ENCODE measurements at places on chromosomes 1 and 21.
A peak's percentile ranks its signal among the peaks of the same experiment; 100 is the strongest.

DNA sequence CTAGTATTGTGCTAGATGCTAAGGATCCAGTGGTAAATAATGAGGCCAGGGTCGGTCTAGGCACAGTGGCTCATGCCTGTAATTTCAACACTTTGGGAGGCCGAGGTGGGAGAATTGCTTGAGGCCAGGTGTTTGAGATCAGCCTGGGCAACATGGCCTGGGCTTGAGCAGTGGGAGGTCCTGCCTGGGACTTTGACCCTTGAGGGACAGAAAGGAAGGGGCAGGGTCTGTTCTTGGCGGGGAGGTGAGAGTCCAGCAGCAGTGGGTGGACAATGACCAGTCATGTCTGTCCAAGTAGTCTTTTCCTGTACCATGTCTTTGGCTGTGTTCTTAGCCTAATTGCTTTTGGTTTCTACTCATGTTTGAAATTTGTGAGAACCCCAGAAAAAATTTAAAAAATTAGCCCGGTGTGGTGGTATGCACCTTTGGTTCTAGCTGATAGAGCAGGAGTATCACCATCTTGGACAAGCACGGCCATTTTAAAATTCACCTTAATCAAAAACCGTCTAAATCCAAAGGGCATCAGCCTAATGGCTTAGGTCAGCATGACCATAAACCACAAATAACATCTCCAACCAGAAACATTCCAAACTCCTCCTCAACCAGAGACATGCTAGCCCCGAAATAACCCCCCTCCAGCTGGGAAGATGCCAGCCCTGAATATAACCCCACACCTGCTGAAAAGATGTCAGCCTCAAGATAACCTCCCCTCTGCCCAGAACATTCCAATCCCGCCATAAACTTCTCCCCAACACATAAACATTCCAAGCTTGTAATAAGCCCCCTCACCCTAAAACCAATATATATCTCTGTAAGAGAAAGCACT lies 6.8 kb upstream of the AK2 start:
- DNase-seq, result no peak

- no peak for DNase-seq
Measured at GRCh38 chr1:160219062-160219929, 14.1 kb downstream of the PEA15 start.

- peak; percentile 1 for DNase-seq
Measured at GRCh38 chr21:25750085-25750484, 15.3 kb downstream of the GABPA start.

- DNase-seq, result no peak
Measured at GRCh38 chr1:38672692-38673091, 186.9 kb downstream of the RRAGC start.

- DNase-seq, result peak; percentile 12
Measured at GRCh38 chr1:10693497-10694273, 102.8 kb downstream of the CASZ1 start.

DNA sequence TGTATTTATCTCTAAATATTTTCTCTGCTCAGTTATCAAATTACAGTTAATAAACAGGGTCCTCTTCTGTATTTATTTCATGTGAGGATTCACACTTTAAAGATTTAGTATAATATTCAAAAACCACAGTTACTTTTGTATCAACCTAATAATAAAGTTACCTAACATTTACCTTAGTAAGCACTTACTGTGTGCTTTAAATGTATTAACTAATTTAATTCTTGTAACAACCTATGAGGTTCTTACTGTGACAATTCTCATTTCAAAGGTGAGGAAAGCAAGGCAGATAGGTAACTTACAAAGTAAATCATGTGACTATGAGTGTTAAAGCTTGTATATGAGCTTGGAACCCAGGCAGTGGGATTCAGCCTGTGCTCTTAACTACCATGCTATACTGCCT lies 30.2 kb downstream of the DNAH14 start:
- no peak for DNase-seq

DNA sequence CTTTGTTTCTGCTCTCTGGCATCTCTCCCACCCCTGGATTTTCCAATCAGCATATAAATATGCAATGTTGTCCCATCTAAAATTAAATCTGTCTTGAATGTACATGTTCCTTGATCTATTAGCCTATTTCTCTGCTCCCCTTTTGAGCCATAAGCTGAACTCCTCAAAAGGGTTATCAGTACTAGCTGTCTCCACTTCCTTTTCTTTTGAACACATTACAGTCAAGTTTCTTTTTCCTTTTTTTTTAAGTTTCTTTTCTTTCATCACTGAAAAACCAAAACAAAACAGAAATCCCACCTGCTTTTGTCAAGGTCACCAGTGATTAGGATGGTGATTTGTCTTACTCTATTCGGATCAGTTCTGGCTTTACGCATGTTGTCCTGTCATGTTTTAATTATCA lies 29.3 kb downstream of the XCL2 start:
- DNase-seq, result no peak

GRCh38 chr1:114008480-114008941 lies 29.2 kb downstream of the OLFML3 start:
- DNase-seq, result no peak

GRCh38 chr21:16633831-16634459 lies 878.9 kb upstream of the CXADR start:
- no peak for DNase-seq

All from CD4-positive, alpha-beta T cell treated with Interleukin-6 at 100 ng/mL for 8 hours (primary cell).